ENCODE measurements at places on chromosomes 16 and 17. TPM values are rescaled to one million over a fixed set of nuclear protein-coding genes. Genes with fewer than 3 reads are reported as not detected.

Gene PSMD11
- 57.5 TPM for total RNA-seq

Gene TEX14
- not detected for total RNA-seq

Gene GAS2L2
- not detected for total RNA-seq

Gene KRT31
- total RNA-seq: not detected

Gene FA2H
- total RNA-seq: not detected

Gene OTOP3
- total RNA-seq: not detected

Gene CYB561
- 25.8 TPM for total RNA-seq

Gene MYH1
- 0.25 TPM for total RNA-seq

Gene CHD9
- total RNA-seq: 57.3 TPM

Gene PEX12
- total RNA-seq: 7.7 TPM

Gene PFN1
- 209 TPM for total RNA-seq

Gene CCT6B
- 2.8 TPM for total RNA-seq

Gene UMOD
- not detected for total RNA-seq

Gene MPP2
- total RNA-seq: 20.7 TPM

Gene KRTAP4-6
- not detected for total RNA-seq

Gene C17orf100
- total RNA-seq: 0.47 TPM

Gene KCNJ2
- 11.3 TPM for total RNA-seq

Gene AOC3
- 29.9 TPM for total RNA-seq

Gene HS3ST3A1
- total RNA-seq: 4.7 TPM

Gene MIEF2
- 18.5 TPM for total RNA-seq

Gene RPTOR
- 25.3 TPM for total RNA-seq

Gene SLC52A1
- total RNA-seq: not detected

Gene ITGAL
- 2.3 TPM for total RNA-seq

Gene TPSG1
- not detected for total RNA-seq

Gene FMNL1
- 12.3 TPM for total RNA-seq

Gene PLEKHH3
- 24.3 TPM for total RNA-seq

Gene TBC1D3
- total RNA-seq: not detected

Gene CDRT15
- total RNA-seq: not detected

Gene CRYBA1
- not detected for total RNA-seq

Gene BPTF
- 101 TPM for total RNA-seq

Gene HEATR9
- total RNA-seq: not detected

Gene TP53TG3
- not detected for total RNA-seq

Gene CHAD
- total RNA-seq: 0.34 TPM

Gene ANKRD40CL
- total RNA-seq: not detected

Gene JUP
- 180 TPM for total RNA-seq

Gene RAC3
- total RNA-seq: 1.6 TPM

Gene NPIPB6
- not detected for total RNA-seq

Gene CCL14
- total RNA-seq: 5.1 TPM

Gene MT4
- not detected for total RNA-seq

Measured in right cardiac atrium (tissue), 5 donors.